Neural progenitor cell (in vitro differentiated cells): ENCODE measurements at places on chromosomes 16 and 17.

- DNase-seq = no peak
Observed at GRCh38 chr16:734208-734980, 6.4 kb downstream of the CIAO3 start.

DNA sequence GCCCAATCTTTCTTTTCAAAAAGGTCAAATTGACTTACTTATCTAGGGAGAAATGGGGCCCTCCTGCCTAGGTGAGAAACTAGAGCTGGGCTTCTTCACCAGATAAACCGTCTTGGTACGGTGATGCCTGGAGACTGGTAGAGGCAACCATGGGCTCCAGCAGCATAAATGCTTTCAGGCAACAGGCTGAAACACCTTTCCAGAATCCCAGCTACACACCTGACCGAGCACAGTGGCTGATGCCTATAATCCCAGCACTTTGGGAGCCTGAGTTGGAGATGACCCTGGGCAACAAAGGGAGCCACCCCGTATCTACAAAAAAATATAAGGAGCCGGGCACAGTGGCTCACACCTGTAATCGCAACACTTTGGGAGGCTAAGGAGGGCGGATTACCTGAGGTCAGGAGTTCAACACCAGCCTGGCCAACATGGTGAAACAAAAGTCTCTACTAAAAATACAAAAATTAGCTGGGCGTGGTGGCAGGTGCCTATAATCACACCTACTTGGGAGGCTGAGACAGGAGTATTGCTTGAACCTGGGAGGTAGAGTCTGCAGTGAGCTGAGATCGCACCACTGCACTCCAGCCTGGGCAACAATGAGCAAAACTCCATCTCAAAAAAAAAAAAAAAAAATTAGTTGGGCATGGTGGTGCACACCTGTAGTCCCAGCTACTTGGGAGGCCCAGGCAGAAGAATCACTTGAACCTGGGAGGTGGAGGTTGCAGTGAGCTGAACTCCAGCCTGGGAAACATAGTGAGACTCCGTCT is 8.0 kb downstream of the TRAF4 start:
- no peak for DNase-seq

- peak; percentile 97 for DNase-seq
Observed at GRCh38 chr17:42107597-42108576, 4.6 kb downstream of the DHX58 start.

- DNase-seq = no peak
Observed at GRCh38 chr16:50842013-50842505, 100.2 kb downstream of the CYLD start.

DNA sequence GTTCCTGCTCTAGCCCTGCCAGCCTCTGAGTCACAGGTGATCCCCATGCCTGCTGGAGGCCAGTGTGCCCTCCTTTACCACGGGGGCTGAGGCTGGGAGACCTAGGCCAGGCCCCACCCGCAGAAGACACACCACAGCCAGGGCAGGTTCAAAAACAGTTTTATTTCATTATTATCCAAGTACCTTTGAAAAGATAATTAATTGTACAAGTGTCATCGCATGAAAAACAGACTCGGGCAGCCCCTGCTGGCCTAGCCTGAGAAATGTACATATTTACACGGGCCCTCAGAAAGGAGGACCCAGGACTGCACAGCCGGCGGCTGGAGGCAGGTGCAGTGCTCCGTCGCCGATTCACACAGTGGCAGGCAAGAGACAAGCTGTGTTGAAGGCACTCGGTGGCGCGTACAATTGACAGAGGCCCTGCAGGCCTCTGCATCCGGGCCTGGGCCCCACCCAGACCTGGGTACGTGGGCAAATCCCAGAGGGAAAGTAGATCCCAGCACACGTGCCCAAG is 4.4 kb downstream of the PDIA2 start:
- DNase-seq = no peak

- DNase-seq = no peak
Observed at GRCh38 chr17:64950871-64951270, 31.6 kb upstream of the LRRC37A3 start.

GRCh38 chr16:79004309-79004708 is 596.2 kb downstream of the MAF start:
- DNase-seq = no peak

DNA sequence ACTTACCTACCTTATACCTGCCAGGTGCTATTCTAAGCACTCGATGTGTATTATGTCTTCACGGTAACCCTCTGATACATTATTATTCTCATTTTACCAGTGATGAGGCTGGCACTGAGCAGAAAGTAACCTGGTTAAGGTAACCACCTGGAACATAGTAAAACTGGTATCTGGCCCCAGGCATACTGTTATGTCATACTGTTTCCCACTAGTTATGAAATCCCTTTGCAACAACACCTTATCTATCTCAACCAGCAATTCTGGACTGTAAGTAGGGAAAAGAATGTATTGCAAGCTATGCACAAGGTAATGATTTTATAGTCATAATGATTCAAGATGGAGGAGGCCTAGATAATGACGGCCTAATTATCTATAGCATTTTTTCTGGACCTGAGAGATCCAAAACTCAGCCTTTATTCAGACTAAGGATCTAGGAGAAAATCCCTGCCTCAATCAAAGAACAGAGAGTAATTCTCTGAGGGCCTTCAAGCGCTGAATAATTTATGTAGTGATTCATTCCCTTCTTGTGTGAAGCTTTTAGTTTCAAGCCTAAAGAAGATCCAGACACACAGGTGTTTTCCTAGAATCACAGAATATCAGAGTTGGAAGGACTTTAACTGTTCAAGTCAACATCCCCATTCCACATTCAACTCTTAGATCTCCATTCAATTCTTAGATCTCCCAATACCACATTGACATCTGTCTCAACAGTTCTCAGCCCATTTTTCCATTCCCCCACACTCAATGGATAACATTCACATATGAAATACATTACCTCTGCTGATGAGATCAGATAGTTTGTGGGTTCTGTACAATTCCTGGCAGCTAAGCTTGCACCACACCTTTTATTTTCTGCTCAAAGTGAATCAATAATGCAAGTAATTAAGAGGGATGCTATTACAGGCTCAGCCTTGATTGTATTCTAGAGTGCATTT is 14.9 kb upstream of the MMD start:
- DNase-seq = no peak

DNA sequence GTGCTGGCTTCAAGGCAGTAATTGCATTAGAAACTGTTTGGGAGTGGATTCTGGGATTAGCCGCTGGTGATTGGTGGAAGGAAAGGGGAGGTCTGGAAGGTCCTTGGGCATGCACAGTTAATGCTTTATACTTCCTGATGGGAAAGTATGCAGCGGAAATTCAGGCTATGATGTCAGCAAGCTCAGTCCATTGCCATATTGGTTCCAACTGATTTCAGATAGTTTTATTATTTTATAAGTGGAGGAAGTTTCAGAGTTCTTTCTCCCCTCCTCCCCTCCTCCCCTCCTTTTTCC is 8.1 kb upstream of the CMTR2 start:
- no peak for DNase-seq

GRCh38 chr17:80986816-80987475 is 4.7 kb upstream of the CHMP6 start:
- no peak for DNase-seq

DNA sequence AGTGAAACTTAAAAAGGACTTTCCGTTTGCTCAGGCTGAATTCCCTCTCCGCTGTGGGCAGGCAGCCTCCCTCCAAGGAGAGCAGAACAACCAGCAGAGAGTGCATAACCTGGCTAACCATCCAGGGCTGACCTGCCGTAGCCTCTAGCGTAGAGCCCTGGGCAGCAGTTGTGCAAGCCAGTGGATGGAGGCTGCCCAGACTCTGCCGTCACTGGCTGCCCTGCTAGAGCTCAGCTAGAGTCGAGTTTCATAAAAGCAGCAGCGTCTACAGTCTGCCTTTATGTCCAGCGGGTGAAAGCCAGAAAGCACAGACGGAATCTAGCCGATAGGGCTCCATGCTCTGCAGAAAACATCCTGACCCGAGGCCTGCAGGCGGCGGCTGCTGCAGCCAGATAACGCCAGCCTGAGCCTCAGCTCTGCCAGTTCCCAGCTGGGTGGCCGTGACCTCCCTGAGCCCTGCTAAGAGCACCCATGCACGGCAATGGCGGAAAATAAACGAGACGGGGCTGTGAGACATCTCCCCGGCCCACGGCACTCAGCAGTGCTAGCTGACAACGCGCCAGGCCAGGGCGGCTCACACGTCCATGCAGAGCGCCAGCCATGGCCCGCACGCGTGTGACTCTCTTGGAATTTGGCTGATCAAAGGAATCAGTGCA is 231.3 kb downstream of the ENGASE start:
- DNase-seq = peak; percentile 23

DNA sequence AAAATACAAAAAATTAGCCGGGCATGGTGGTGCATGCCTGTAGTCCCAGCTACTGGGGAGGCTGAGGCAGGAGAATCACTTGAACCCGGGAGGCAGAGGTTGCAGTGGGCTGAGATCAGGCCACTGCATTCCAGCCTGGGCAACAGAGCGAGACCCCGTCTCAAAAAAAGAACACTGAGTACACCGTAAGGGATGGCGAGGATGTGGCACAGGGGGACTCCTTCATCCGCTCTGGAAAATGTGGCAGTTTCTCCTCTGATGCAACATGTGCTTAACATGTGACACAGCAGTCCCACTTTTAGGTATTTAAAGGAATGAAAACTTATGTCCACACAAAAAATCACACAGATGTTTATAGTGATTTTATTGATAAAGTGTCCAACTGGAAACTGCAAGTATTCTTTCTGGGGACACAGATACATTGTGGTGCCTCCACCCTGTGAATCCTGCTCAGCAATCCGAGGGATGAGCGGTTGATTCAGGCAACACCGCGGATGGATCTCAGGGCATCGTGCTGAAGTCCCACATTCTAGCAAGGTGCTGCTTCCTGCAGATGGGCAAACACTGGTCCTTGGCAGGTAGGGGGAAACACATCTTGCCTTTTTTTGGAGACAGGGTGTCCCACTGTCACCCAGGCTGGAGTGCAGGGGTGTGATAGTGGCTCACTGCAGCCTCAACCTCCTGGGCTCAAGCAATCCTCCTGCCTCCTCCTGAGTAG is 3.5 kb upstream of the C16orf95 start:
- no peak for DNase-seq

DNA sequence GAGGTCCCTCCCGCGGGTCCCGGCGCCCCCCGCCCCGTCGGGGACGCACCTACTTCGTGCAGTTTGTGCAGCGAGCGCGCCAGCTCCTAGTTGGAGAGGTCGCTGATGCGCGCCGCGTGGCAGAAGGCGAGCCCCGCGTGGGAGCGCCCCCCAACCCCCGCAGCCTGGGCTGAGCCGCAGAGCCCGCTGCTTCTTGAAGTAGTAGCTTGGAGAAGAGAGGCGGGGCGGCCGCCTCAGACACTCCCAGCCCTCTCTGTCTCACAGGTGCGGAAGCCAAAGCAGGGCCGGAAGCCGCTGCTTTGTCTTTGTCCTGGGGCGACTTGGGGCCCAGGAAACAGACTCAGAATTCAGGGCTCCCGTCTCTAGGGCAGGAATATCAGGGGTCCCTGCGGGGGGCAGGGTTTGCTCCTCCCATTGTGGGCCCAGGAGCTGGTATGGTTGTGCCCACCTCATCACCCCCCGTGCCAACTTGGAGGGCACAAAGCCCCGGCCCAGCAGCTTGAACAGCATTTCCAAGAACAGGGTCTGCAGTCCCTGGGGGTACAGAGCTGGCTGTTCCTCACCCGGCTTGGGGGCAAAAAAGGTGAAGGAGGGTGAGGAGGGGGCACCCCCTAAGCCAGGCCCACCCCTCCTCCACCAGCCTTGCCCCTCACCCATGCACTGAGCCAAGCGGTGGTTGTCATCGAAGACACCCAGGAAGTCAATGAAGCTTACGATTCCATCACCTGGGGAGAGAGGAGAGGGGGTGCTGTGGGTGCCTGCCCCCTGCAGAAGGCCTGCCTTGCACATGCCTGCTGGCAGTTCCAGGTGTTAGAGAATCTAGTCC is 13.5 kb downstream of the SPATA32 start:
- DNase-seq = peak; percentile 81

- DNase-seq = no peak
Observed at GRCh38 chr17:56184650-56185049, 31.4 kb downstream of the ANKFN1 start.

DNA sequence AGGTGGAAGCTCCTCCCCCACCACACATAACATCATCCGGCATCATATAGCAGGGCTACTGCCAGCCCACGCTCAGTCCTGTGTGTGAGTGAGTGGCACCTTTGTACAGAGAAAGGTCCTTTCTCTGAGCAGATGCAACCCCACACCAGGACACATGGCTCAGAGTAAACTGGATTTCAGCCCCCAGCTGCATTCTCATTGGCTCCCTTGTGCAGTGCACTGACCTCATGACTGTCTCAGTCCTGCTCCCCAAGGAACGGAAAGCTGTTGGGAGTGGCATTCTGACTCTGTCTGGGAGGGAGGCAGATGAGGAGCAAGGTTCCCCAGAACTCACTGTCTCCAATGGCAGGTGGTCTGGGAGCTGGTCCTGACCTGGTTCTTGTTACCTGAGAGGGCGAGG is 244.1 kb downstream of the PHKB start:
- no peak for DNase-seq

- peak; percentile 75 for DNase-seq
Observed at GRCh38 chr16:85902366-85903155, 3.6 kb downstream of the IRF8 start.

DNA sequence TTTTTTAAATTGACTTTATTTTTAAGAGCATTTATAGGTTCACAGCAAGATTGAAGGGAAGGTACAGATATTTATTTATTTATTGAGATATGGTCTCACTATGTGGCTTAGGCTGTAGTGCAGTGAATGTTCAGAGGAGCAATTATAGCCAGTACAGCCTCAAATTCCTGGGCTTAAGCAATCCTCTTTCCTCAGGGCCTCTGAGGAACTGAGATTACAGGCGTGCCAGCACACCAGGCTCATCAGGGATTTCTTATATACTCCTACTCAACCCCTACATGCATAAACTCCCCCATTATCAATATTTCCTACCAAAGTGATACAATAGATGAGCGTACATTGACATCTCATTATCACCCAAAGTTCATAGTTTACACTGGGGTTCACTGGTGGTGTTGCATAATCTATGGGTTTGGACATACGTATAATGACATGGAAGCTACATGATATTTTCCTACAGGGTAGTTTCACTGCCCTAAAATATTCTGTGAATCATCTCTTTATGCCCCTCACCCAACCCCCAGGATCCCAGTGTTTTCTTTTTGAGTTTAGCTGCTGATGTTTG is 33.5 kb downstream of the HS3ST3B1 start:
- DNase-seq = no peak
